ENCODE measurements at places on chromosomes 1 and 21.

- DNase-seq, result no peak
Measured at GRCh38 chr1:94608852-94609530, 67.4 kb upstream of the F3 start.

- DNase-seq, result no peak
Measured at GRCh38 chr1:231241750-231242149, 738 bp downstream of the GNPAT start.

- DNase-seq, result no peak
Measured at GRCh38 chr1:31238986-31239613, 587 bp downstream of the NKAIN1 start.

GRCh38 chr1:176773038-176773437 is 310.1 kb downstream of the PAPPA2 start:
- no peak for DNase-seq

DNA sequence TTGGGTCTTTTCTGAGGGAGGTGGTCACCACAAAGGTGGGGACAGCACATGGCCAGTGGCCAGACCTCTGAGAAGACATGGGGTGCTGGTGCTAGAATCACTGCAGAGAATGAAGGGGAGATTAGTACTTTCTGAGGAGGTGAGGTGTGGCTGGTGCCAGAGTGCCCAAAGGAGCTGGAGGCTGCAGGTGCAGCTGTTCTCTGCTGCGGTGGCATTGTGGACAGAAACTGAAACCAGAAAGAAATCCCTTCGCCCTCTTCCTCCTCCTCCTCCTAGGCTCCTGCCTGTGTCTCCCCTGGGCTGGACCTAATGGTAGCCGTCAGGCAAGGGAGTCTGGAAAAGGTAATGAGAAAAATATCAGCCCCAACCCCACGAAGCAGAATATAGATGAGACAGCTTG is 261.7 kb downstream of the TM2D1 start:
- no peak for DNase-seq

DNA sequence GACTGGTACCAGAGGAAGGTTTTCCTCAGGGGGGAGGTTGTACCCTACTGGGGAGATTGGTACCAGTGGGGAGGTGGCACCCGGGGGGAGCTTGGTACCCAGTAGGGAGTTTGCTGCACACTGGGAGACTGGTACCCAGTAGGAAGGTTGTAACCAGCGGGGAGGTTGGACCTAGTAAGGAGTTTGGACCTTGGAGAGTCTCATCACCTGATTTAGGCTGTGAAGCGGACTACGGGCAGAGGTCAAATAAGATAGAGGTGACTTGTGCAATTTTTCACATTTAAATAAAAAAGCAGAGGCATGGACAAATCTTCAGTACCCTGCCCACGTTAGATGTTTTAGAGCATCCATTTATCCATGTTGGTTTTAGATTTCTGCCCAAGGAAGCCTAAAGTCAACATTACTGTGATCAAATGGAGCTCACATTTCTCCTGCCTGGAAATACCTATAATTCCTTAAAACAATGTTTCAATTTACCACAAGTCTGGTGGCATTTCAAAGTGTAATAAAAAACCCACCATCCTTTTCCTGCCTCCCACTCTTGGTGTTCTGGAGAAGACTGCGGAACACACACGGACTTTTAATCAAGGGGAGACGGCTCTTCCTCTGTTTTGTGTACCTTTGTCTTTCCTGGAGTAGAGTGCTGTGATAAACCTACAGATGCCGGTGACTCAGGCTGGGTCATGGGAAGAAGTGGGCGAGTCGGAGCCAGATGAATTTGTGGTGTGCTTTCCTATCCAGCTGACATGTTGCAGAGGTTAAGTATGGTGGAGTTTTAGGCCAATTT is 36.2 kb upstream of the MRPS6 start:
- no peak for DNase-seq

- no peak for DNase-seq
Measured at GRCh38 chr1:47555841-47556560, 118.2 kb downstream of the FOXD2 start.

DNA sequence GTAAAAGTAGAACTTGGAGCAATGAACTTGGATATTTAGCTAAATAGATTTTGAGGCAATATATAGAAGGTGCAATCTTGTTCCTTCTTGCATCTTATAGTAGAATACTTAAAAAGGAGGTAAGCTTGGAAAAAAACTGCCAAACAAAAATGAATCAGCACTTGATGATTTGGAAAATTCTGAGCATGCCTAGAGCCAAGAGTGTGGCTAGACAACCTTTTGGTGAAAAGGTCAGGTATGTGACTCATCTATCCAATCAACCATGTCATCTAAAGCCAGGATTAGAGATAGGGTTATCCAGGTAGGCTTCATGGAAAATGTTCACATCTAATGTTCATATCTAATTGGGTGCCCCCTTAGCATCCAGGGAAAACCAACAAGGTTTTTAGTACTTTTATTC is 515.0 kb downstream of the COL11A1 start:
- no peak for DNase-seq

- DNase-seq, result no peak
Measured at GRCh38 chr1:81437649-81438048, 363.1 kb upstream of the ADGRL2 start.

- peak; percentile 94 for DNase-seq
Measured at GRCh38 chr1:25022361-25023189, 92.5 kb upstream of the RUNX3 start.

DNA sequence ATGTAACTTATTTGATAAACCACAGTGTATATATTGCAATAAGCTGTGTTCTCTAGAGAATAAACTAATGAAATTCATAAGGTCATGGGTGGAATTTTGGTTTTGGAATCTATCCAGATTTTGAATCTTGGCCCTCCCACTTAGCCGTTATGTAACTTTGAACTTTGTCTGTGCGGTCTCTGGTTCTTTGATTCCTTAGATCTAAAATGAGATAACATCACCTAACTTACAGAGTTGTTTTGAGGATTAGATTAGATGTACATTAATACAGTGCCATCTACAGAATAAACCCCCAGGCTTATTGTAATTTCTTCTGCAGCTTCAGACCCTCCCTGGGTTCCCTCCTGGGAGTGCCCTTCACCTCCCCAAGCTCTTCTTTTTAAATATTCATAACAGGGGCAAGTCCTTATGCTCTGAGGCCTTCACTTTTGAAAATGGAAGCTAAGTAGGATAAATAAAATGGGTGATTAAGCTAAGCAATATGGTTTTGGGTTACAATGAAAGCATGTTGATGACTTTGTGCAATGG is 124.3 kb downstream of the ATG4C start:
- DNase-seq, result no peak
